ENCODE measurements at places on chromosomes 4 and X.

- no peak for DNase-seq
These were observed 115.3 kb downstream of the ATP8A1 start for GRCh38 chr4:42541647-42542046.

GRCh38 chr4:2886161-2886560 lies 42.5 kb downstream of the ADD1 start:
- no peak for DNase-seq

DNA sequence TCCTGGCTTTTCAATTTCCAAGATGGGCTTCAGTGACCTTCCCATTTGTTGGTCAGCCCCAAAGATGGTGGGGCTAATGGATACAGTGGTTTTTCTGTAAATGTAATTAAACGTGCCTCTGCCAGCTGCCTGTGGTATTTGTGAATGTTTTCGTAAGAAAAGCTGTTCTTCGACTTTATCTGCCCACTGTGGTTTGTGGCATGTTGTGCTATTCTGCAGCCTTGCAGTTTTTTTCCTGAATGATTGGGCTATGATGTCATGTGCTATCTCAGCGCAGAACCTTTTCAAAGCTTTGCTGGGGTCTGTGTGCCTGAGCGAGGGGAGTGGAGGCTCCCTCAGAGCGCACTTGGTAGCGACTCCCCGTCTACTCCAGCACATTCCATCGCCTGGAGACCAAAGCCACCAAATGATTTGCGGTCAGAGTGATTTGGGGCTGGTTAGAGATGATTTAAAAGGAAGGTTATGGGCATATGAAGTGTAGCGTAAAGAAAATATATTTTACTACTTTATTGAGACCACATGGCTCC lies 137.5 kb downstream of the PALLD start:
- DNase-seq, result no peak

- no peak for DNase-seq
These were observed 610.2 kb downstream of the PCDH18 start for GRCh38 chr4:136922066-136922465.

- DNase-seq, result no peak
These were observed 44.3 kb upstream of the FAM9A start for GRCh38 chrX:8845469-8845868.

- DNase-seq, result no peak
These were observed 1.1 kb downstream of the ZFP42 start for GRCh38 chr4:187996502-187997177.

- DNase-seq, result no peak
These were observed 454.7 kb downstream of the PPP4R3C start for GRCh38 chrX:27008486-27008885.

DNA sequence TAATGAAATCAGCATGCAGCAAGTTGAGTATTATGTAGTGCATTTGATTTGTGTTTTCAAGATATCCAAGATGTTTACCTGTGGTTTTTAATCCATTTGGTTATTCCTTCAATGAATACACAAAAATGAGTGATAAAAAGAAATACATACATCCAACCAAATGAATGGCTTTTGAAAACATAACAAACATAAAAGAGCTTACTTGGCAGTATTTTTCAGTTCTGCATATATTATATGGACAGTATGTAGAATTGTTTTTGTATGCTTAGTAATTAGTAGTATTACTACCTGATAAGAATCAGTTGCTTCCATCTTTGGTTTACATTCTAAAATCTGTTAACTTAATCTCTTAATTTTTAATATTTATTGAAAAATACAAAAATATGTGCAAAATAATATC lies 908.9 kb upstream of the AGA start:
- no peak for DNase-seq

DNA sequence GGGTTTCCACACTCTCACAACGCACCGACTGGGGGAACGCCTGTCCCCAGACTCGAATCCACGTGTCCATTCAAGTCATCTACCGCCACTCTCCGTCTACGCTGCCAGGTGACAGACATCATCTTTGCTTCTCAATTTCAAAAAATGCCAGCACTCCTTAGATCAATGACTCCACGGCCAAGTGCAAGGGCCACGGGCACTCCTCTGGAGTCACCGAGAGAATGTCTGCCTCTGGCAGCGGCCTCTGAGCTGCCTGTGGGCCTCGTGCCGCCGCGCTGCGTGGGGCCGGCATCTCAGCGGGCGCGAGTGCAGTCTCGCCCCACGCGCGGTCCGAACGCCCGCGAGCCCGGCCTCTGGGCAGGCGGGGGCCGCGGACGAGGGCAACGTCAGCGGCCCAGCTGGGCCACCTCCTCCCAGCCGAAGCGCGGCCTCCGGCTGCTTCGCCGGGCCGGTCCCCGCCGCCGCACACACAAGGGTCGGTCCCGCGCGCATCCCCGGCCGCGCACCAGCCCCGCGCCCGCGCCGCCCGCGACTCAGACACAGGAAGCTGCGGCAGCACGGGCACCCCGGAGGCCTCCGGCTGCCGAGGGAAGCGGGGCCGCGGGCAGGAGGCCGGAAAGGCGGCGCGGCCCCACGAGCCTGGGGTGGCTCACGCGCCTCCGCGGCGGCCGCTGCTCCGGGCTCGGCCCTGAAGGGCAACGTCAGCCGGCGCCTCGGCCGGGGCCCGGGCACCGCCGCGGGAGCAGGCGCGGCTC lies 450 bp downstream of the ACSL1 start:
- no peak for DNase-seq

GRCh38 chr4:70196857-70197256 lies 1.3 kb downstream of the ODAM start:
- DNase-seq, result no peak

DNA sequence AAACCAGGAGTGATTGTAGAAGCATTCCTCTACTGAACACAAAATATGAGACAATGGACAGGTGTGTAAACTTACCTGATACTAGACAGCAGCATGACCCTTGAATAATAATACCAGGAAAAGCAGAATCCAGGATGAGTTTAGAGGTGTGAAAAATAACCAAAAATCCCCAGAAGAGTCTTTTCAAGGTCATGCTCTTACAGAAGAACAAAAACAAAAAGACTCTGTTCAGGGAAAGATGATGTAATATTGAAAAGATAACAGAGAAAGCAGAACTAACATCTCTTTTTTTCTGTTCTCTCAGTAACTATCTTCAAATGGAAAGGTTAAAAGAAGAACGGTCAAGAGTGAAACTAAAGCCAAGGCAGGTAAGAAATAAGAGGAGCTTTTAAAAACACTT lies 14.0 kb upstream of the ARHGAP10 start:
- no peak for DNase-seq

- DNase-seq, result no peak
These were observed 63.9 kb downstream of the RS1 start for GRCh38 chrX:18607966-18608365.

DNA sequence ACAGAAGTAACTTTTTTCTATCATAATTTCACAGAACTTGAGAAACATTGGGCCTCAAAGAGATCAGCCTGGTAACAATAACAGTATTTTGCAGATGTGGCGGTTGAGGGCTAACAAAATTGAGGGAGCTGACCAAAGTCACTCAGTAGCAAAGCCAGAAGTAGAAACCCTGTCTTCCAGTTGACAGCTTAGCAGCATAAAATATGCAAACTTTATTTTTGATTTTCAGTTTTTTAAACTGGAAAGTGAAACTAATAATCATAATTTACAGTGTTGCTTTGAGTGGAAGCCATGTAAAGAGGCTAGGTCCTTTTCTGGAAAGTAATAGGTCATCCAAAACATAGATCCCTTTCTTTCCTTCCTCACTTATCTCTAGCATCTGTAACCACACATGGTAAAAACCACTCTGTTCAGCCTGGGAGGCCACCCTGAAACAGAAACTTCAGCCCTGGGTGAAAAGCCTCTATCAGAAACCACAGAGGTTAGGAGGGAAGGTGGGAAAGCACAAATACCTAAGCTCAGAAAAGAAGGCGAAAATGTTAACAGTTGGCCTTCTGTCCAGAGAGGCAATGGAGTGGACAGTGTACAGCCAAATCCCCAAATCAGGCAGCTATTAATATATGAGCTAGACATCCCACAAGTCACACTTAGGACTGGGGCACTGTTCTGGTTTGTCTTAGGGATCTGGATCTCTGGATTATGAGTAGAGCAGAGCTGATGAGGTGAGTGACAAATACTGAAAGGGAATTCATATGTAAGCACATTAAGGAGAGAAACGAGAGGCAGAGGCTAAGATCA lies 61.1 kb upstream of the ARSJ start:
- DNase-seq, result no peak

DNA sequence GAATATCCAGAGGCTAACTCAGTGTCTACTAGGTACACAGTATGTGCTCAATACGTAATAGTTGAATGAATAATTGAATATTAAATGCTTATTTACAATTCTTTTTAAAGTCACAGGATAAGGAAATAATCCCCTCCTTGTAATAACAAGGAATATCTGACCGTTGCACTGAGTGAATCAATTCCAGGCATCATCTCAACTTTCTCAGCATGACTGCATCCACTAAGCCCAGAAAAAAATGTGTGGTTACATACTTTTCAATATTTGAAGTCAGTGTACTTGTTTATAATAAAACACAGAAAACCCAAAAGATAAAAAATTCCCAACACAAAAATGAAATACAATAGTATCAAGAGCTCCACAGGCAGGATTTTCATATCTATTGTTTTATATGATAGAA lies 105.4 kb downstream of the TMEM144 start:
- DNase-seq, result no peak

DNA sequence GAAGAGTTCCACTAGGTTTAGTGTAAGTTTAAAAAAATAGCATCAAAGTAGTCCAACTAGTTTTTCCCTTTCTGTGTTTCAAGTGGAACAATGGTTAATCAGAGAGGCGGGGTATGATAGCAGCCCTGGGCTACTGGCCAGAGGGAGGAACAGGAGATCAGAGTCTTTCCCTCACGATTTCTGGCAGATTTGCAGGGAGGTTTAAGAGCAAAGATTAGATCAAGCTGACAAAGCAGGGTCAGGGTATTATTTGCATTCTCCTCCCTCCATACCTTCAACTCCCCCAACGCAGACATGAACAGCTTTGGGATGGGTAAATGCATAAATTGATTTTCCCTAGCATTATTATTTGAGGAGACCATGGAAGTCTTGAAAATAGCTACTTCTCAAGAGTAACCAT lies 277.6 kb upstream of the DIAPH2 start:
- no peak for DNase-seq

GRCh38 chr4:169582203-169582602 lies 30.2 kb downstream of the NEK1 start:
- DNase-seq, result no peak

- DNase-seq, result no peak
These were observed 89.3 kb upstream of the NEIL3 start for GRCh38 chr4:177220376-177220775.

DNA sequence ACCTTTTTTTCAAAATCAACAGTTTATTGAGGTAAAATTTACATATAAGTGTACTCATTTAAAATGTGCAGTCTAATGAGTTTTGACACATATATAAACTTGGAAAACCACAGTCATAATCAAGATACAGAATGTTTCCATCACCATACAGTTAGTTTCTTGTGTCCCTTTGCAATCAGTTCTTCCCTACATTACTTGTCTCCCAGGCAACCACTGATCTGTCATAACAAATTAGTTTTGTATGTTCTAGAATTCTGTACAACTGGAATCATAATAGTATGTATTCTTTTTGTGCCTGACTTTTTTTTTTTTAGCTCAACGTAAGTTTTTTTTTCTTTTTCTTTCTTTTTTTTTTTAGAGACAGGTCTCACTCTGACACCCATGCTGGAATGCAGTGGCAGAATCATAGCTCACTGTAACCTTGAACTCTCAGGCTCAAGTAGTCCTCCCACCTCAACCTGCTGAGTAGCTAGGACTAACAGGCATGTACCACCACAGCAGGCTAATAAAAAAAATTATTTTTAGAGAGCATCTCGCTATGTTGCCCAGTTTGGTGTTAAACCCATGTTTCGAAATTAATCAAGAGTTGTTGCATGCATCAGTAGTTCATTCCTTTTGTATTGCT lies 26.9 kb downstream of the ARFIP1 start:
- no peak for DNase-seq

DNA sequence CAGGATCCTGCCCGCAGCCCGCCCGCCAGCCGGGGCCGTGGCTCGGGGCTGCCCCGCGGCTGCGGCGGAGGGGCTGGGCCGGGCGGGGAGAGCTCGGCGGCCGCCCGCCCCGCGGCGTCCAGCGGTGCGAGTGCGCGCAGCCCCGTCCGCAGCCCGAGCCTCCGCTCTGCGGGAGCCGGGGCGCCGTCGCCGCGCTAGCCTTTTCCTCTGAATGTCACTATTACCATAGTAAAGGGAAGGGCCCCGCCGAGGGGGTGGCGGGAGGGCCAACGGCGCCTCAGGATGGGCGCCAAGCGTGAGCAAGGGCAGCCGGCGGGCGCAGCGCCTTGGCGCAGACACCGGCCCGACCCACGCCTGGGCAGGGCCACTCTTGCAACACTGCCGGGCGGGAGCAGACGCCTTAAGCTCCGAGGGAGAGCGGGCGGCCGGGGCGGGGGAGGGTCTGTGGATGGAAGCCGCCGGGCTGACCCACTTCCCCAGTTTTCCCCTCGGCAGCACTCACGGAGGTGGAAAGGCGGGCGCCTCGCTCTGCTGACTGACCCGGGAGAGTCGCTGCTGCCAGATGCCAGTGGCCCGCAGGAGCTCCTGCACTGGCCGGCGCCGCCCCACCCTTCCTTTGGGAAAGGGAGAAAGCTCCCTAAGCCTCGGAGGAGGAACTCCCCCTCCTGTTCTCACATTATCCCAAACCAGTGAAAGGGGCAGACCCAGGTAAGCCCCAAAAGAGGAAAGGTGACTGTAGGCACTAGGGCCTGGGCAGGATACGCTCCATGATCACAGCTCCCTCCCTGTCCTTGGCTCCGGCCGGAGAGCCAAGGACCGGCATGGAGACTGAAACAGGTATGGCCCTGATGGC lies 329.4 kb downstream of the HNRNPD start:
- peak; percentile 71 for DNase-seq

DNA sequence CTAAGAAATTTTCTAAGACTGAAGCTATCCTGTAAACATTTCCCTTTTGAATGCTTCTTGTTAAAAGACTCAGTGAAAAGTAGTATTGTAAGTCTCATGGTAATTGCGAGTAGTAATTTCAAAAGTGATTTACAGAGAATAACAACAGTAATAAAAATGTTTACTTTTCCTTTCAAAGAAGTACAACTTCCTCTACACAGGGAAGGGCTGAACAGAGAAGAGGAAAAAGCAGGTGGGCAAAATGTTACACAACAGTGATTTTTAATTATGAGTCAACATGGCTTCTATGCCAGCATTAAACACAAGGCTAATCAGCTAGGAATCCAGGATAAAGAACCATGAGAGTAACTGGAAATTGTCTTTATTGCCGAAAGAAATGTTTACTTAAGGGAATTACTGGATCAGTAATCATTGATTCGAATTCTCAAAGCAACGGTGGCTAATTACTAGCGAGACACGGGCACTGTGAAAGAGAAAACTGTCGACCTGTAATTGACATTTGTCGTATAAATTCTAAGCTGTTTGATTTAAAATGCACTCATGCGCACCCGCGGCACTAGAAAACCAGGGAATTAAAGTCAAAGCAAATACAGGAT lies 15.4 kb downstream of the UTP3 start:
- no peak for DNase-seq

DNA sequence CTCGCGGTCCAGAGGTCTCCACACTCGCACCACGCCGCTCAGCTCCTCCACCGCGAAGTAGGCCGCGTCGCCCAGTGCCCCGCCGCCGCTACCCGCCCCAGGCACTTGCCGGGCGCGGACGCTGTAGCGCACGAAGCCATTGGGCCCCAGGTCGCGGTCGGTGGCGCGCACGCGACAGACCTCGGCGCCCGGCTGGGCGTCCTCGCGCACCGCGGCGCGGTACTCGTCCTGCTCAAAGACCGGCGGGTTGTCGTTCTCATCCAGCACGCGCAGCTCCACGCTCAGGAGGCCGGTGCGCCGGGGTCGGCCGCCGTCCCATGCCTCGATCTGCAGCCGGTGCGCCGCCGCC lies 1.4 kb downstream of the DCHS2 start:
- DNase-seq, result no peak
